ENCODE measurements at places on chromosomes 7 and 10.
A peak's percentile ranks its signal among the peaks of the same experiment; 100 is the strongest.

- no peak for DNase-seq
Measured at GRCh38 chr7:17871815-17872533, 68.3 kb downstream of the SNX13 start.

DNA sequence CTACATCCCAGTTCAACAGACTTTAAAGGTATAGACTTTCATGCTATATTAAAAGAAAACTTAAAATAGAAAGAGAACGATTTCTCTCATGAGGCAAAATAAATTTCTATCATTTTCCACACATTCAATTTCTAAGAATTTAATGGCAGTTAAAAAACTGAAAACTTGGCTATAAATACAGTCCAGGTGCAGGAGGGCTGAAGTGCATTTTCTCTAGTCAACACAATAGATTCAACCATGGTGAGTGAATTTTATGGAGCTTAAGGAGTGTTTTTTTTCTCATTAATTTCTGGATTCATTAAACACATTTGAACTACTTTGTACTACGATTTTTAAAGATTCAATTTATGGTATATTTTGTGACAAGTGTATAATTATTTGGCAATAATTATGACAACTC is 240.8 kb upstream of the SLC26A5 start:
- no peak for DNase-seq

- DNase-seq, result no peak
Measured at GRCh38 chr10:33267708-33268107, 66.8 kb downstream of the NRP1 start.

DNA sequence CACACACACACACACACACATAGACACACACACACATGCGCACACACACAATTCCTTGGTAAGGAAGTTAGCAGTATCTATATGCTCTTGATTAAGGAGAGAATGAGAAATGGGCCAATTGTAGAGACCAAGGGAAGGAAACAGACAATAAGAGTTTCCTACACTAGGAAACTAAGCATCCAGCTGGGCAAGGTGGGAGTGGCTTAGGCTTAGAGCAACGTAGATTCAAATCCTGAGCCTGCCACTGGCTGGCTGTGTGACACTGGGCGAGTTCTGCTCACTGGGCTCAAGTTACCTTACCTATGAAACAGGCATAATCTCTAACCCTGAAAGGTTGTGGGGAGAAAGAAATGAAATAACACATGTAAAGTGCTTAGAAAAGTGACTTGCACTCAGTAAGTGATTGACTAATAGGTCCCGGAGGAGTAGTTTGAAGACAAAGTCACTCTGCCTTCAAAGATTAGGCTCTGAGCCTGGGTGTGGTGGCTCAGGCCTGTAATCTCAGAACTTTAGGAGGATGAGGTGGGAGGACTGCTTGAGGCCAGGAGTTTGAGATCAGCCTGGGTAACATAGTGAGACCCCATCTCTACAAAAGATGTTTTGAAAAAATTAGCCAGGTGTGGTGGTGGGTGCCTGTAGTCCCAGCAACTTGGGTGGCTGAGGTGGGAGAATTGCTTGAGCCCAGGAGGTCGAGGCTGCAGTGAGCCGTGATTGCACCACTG is 701.4 kb downstream of the PARD3 start:
- no peak for DNase-seq

GRCh38 chr7:87213811-87214210 is 5.7 kb downstream of the TMEM243 start:
- DNase-seq, result no peak

DNA sequence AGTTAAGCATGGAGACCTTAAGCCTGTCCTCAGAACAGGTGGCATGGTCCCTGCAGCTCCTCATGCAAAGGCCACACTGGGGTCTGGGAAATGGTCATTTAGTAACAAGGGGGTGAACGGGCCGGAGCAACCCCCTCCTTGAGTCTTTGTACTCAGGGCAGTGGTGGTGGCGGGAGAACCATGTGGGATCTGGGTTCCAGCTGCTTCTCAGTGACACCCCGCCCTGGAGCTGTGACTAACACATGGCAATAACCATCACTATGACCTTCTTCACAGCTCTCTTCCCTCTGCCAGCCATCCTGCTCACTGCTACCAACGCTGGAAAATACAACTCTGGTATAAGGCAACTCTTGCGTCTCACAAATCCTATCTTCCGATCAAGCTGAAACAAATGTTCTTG is 203.4 kb upstream of the FRMD4A start:
- no peak for DNase-seq

DNA sequence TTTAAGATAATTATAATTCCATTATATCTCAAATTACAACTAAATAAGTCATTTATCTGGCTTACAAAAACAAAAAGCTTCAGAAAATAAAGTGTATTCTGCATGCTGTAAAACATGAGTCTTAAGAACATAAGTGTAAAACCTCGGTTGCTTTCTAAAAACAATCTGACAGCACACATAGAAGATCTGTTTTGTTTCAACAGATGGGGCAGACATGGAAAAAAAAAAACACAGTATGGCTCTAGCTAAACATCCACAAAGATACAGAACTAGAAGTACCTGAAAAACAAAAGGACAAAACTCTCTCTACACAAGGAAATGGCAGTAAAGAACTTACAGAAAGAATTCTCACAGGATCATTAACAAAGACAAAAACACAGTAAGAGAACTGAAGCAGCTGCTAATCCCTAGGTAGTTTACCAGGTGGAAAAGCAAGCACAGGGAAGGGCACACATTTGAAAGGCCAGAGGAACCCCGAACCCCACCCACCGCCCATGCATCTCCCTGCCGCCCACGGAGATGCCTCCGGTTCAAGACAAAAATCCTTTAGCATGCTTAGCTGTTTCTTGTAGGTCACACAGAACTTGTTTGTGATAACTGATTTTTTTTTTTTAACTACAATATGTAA is 42.5 kb downstream of the DLD start:
- DNase-seq, result no peak

DNA sequence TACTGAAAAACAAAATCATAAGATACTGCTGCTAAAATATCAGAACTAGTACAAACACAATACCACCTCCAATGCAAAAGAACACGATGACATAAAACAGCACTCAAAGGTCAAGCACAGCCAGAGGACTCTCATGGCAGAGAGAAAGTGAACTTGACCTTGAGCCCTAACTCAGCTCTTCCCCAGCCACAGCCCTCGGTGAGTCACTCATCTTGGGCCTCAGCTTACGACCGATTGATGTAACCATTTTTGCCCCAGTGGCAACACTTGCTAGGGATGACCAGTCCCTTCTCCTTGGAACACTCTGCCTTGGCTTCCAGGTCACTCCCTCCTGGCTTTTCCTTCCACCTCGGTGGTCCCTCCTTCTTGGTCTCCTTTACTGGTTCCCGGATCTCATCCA is 77.8 kb downstream of the JAZF1 start:
- DNase-seq, result no peak

DNA sequence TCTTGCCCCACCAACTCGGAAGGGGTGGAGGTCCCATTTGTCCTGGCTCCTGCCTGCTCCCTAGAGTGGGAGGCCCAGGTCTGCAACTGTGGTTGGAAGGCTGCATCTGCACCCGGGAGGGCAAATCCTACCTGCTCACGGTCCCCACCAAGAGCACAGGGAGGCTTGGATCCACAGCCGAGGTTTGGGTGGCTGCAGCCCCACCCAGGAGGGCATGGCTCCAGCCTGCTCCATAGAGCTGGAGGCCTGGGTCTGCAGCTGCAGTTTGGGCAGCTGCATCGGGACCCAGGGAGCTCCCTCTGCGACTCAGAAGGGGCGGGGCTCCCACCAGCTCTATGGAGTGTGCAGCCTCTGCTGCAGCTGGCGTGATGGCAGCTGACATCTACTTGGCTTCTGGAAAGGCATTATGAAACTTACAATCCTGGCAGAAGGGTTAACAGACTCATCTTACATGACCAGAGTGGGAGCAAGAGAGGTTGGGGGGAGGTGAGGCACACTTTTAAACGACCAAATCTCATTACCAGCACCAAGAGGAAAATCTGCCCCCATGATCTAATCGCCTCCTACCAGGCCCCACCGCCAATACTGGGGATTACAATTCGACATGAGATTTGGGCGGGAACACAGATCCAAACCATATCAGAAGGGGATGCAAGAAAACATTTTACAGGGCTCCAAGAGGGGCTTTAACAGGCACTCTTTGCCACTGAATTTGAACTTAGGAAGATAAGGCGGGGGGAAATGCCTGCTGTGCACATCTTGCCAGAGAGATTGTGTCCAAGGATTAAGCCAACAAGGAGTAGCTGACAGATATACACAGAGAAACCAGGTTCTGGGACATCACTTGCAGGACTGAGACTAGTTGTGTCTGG is 8.2 kb upstream of the BLVRA start:
- no peak for DNase-seq

GRCh38 chr10:109945473-109946177 is 22.3 kb upstream of the XPNPEP1 start:
- no peak for DNase-seq

GRCh38 chr7:86137343-86137742 is 506.4 kb upstream of the GRM3 start:
- no peak for DNase-seq

- DNase-seq, result no peak
Measured at GRCh38 chr7:48627164-48627563, 297.2 kb upstream of the CDC14C start.

- DNase-seq, result no peak
Measured at GRCh38 chr10:73907841-73908517, 3.0 kb upstream of the PLAU start.

GRCh38 chr7:77306231-77307067 is 106.8 kb upstream of the FGL2 start:
- no peak for DNase-seq

- DNase-seq, result no peak
Measured at GRCh38 chr10:30984563-30985328, 46.9 kb downstream of the ZNF438 start.

DNA sequence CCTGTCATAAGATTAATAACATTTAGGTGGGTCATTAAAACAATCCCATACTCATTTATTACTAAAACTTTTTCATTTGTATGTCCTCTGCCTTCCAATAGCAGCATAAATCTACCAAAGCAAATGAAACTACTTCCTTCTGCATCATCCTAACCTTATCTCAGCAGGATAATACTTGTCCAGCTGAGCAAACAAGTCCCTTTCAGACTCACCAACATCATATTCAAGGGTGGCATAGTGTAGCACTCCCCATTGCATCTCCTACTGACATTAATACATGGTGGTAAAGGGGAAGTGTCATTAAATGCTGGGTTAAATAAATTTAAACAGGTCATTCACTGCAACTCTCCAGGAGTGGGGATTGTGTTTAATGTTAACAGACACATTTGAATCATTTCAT is 3.4 kb upstream of the MINDY3 start:
- DNase-seq, result peak; percentile 56

- no peak for DNase-seq
Measured at GRCh38 chr10:88411772-88412349, 171.3 kb downstream of the RNLS start.

GRCh38 chr10:68185085-68185484 is 46.8 kb downstream of the ATOH7 start:
- no peak for DNase-seq

GRCh38 chr10:30674796-30675195 is 45.2 kb upstream of the LYZL2 start:
- DNase-seq, result no peak

- no peak for DNase-seq
Measured at GRCh38 chr7:22561321-22561811, 61.4 kb upstream of the STEAP1B start.

- no peak for DNase-seq
Measured at GRCh38 chr7:45978731-45979211, 57.7 kb upstream of the IGFBP3 start.

Measured in NCI-H1930 (cell line).